Hematopoietic multipotent progenitor cell treated with erythropoietin and hydrocortisone succinate and interleukin-3 and kit ligand, for 4 days (in vitro differentiated cells): ENCODE measurements at places on chromosomes 2 and 18.

- DNase-seq = peak; percentile 11
These were observed 293.7 kb downstream of the BCL11A start for GRCh38 chr2:60259781-60260180.

GRCh38 chr2:30392097-30392496 lies 54.9 kb upstream of the LCLAT1 start:
- DNase-seq = no peak

GRCh38 chr18:52343138-52343537 lies 3.1 kb downstream of the DCC start:
- DNase-seq = no peak

DNA sequence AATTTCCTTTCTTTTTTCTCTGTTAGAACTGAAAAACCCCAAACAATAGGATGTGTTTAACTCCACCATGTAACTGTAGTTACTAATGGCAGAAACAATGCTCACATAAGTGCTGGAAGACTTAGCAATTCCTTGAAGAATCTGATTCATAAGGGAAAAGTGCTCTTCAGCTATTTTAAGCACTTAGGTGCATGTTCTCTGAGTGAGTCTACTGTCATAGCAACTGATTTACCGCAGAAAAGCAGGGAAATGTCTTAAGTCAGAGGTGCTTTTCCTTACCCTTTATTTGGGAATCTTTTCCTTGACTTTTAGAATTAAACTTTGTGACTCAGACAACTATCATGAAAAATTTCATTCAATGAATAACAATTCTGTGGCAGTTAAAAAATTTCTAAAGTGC lies 65.4 kb upstream of the NABP1 start:
- DNase-seq = no peak

DNA sequence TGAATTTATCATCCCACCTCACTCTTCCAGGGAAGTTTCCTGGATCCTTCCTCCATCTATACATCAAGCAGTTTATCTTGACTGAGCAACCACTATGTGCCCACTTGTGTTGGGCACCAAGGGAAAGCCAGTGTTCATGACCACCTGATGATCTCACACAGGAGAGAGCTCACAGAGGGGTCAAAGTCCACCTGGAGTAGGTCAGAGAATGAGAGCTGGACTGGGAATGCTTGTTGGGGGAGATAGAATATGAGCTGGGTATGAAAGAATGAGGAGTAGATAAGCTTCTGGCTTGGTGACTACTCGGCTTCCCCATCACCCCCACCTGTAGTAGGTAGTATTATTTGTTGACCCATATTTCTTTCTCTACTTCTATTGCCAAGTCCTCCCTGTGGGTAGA lies 72.2 kb upstream of the CYRIA start:
- DNase-seq = no peak

GRCh38 chr2:10237392-10238321 lies 65.0 kb upstream of the HPCAL1 start:
- DNase-seq = no peak

DNA sequence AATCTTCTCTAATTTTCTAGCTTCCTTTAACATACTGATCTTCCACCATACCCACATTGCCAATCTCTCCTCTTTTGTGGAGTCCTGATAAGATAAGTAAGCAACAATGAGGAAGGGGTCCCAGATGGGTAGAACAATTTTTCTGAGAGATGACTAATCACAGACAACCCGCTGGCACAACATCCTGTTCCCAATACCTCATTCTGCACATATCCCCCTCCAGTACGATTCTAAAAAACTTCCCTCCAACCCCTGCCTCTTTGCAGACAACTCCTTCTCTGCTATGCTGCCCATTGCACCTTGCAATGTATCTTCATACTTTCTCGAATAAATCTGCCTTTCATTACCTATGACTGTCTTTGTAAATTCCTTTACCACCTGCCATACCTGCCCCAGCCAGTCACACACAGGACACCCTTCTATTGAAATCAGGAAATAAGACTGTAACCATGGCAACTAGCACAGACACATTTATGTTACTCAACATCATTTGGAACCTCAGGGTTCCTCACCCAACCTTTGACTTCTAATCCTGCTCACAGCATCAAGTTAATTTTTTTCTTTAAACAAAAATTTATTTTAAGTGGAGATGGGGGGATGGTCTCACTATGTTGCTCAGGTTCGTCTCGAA lies 7.4 kb upstream of the EXOC6B start:
- DNase-seq = peak; percentile 51

- DNase-seq = no peak
These were observed 91.3 kb downstream of the NOL10 start for GRCh38 chr2:10598501-10598900.

GRCh38 chr2:144914622-144915318 lies 394.9 kb upstream of the ZEB2 start:
- DNase-seq = no peak

- DNase-seq = peak; percentile 63
These were observed 253.9 kb upstream of the SIX2 start for GRCh38 chr2:45263147-45263546.

DNA sequence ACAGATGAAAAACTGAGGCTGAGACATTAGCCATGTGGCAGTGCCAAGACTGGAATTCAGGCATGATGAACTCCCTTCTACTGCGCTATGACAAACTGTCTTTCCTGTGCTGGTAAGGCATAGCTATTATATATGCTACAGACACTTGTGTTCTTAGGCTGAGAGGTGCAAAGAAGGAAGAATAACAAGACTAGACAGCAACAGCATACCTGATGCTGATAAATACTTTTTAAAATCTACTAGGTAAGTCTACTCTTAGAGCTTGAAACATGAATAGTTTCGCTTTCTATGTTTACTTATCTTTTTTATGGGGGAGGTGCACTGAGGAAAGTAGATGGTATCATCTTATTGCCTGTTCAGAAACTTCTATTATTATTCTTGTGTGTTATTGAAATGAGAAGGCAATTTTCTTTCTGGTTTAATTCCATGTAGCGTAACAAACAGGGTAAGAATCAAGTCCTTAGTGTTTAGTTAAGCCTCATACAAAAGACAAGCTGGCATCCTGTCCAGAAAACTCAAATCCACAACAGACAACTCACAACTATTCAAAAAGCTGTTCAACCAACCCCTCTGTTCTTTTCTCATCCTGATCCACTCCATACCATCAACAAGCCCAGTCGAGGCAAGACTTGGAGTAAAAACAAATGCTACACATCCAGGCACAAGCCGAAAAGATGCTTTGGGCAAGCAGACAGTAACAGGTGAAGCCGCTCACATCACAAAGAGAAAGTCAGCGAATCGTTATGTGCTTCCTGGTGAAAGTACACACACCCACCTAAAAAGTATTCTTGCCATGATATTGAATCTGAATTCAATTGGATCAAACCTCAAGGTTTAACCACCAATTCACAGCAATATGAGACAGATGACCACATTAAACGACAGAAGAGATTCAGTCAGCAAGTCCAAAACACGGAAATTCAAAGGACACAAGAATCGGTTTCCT lies 1.5 kb downstream of the TTC32 start:
- DNase-seq = peak; percentile 36

GRCh38 chr2:12207491-12207890 lies 461.1 kb downstream of the LPIN1 start:
- no peak for DNase-seq

DNA sequence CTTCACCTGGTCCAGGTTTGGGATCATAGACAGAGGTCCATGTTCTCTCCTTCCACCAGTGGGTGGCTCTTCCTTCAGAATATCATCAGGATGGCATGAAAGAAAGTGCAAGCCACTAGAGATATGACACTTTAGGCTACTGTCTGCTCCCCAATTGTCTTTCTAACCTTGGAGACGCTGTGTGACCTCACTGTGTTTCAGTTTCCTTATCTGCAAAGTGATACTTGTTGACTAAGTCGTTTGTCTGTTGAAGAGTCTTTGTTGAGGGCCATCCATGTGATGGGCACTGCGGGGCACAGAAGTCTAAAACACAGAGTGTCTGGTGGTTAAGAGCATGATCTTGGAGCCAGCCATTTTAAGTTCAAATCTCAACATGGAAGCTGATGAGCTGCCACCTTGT lies 259.9 kb upstream of the THSD7B start:
- DNase-seq = no peak
